ENCODE measurements at places on chromosomes 16 and 17. TPM values are rescaled to one million over a fixed set of nuclear protein-coding genes. Genes with fewer than 3 reads are reported as not detected.

Gene CDK5R1
- 9.9 TPM for total RNA-seq

Gene HBM
- total RNA-seq: not detected

Gene GNGT2
- 28.4 TPM for total RNA-seq

Gene CCL11
- total RNA-seq: not detected

Gene PSKH1
- total RNA-seq: 9.9 TPM

Gene ATP2A1
- total RNA-seq: 2.8 TPM

Gene SLC6A2
- not detected for total RNA-seq

Gene KRT14
- total RNA-seq: not detected

Gene ABCA8
- not detected for total RNA-seq

Gene RHBDL1
- 0.49 TPM for total RNA-seq

Gene SNAI3
- total RNA-seq: 2.2 TPM

Gene ZG16B
- 1.1 TPM for total RNA-seq

Gene CHD9
- total RNA-seq: 14.0 TPM

Gene CHST6
- total RNA-seq: 0.06 TPM

Gene KIAA0513
- total RNA-seq: 2.4 TPM

Gene TBC1D28
- total RNA-seq: not detected

Gene SLC5A11
- 0.10 TPM for total RNA-seq

Gene LRRC36
- 1.1 TPM for total RNA-seq

Gene KRT17
- total RNA-seq: not detected

Gene OR1A2
- total RNA-seq: not detected

Gene CD300E
- total RNA-seq: not detected

Gene PDP2
- total RNA-seq: 25.5 TPM

Measured in activated naive CD8-positive, alpha-beta T cell treated with anti-CD3 and anti-CD28 coated beads for 36 hours (primary cell).